ENCODE measurements at places on chromosomes 6 and 20.

DNA sequence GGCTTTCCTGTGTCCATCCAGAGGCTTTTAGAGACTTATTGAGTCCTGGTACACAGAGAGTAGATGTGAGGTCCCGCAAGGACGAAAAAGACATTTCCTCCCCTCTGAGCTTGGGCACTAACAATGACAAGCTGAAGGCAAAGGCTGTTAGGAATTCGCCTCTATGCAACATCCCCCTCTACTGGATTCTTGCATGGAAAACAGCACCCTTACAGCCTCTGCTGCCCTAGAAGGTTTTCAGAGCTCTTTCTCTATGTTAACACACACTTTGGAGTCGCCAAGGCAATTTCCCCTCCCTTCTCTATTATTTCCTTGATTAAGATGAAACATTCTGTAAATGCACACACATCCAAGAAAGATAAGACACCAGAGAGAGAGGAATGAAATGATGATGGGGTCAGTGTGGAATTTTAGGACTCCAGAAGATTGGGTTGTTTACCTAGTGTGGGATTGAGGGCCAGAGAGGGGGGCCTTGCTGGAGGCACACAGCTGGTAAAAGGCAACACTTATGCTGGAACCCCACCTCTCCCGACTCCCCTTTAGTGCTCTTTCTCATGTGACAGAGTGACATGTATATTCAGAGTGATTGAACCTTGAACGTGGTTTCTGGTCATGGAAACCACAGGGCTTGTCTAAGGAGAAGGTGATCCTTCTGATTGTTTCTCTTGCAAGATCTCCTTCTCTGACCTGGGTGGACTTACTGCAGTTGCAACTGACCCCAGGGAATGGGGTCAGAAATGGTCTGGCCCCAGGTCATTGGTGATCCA is 300.7 kb downstream of the CLIC5 start:
- DNase-seq, result peak; percentile 12

- no peak for DNase-seq
Observed at GRCh38 chr6:151537556-151537955, 43.7 kb downstream of the CCDC170 start.

GRCh38 chr6:79913369-79913768 is 34.0 kb downstream of the ELOVL4 start:
- no peak for DNase-seq

DNA sequence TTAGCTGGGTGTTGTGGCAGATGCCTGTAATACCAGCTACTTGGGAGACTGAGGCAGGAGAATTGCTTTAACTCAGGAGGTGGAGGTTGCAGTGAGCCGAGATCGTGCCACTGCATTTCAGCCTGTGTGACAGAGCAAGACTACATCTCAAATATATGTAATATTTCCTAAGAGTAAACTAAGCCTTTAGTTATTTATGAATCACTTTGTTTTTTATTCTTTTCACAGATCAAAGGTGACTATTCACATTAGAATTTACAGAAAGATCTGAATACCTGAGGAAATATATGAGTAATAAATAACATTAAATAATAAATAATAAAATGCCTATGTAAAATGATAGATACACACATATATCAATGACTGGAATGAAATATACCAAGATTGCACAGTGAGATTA is 630.8 kb upstream of the IMPG1 start:
- no peak for DNase-seq

GRCh38 chr6:48080227-48081009 is 30.6 kb downstream of the PTCHD4 start:
- DNase-seq, result no peak

- no peak for DNase-seq
Observed at GRCh38 chr20:59051666-59052185, 9.1 kb upstream of the PRELID3B start.

DNA sequence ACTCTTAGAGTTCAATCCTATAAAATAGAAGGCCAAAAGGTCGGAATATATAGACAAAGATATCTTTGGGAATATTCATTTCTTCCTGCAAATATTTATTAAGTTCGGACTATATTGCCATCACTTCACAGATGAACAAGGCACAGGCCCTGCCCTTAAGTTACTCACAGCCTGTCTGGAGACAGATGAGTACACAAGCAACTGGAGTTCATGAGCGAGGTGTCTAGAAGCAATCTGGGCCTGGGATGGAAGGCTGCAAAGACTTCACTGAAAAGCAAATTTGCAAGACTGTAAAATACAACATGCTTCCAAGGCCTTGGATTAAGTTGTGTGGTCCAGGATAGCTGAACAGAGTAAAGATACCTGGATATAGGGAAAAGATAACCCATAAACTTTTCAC is 56.7 kb upstream of the CEP85L start:
- no peak for DNase-seq

DNA sequence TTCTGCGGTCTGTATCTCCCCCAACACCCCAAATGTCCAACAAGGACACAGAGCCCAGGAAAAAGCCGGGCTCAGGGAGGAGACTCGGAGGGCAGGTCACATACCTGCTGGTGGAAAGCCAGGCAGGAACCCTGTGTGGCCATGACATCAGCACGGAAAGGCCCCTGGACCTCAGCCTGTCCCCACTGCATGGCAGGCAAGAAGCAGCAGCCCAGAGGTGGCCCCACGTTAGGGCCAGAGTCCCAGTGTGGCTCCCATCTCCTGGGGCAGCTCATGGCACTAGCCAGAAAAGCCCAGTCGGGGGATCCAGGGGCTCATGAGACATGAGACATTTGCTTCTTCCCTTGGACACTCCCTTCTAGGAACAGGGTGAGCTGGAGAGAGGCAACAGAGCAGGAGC is 258.7 kb downstream of the DLL1 start:
- DNase-seq, result no peak

GRCh38 chr6:129120856-129121638 is 238.1 kb downstream of the LAMA2 start:
- DNase-seq, result no peak

GRCh38 chr6:169626649-169627048 is 75.2 kb downstream of the WDR27 start:
- DNase-seq, result no peak

- DNase-seq, result no peak
Observed at GRCh38 chr6:6841571-6841970, 253.1 kb downstream of the LY86 start.

DNA sequence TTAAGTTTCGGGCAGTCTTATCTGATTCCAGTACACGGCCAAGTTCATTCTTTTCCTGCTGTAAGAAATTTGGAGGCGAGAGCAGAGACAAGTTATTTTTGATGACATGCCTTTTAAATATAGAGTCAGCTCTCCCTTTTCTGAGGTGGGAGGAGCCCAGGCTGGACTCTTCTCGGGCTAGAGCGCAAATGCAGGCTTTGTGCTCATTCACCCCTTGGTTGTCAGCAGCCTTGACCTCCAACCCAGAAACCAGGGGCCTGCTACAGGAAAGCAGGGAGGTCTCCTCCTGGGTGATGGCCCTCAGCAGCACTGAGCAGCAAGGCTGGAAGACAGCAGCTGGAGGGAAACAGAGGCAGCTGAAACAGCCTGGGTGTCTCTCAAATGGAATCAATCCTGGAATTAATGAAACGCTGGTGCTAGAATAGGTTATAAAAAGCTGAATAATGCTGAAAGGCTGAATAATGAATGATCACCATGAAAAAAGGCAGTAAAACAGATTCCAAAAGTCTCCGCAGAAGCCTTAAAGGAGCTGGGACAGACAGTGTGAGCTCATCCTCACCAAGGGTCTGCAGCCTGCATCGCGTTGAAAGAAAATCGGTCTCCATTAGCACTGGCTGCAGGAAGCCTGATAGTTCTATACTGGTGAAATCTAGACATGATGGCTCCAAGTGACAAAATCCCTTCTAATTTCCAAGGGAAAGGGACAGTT is 28.2 kb upstream of the ECI2 start:
- no peak for DNase-seq

DNA sequence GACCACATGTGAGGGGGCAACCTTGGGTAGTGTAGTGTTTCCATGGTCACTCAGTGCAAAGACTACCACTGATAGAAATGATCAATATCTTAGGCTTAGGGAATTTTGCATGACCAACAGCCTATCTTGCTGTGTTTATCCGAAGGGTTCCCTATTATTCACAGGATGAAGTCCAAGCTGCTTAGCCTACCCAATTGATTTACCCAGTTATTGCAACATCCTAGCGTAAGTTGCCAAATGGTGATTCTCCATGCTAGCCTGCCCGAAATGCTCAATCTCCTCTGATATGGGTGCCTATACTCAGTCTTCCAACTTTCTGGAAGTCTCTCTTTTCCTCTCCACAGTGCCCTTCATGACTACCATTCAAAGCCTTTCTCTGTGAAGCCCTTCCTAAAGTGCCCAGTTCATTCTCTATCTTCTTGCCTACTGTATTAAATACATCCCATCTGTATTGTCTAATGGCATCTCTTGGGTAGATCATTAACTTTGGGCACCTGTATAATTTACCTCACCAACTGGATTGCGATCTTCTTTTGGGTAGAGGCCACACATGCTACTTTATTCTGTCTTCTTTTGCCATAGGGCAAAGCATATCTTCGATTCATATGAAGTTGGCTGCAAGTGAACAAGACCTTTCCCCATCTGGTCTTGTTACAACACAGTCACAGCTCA is 240.5 kb downstream of the CLIC5 start:
- DNase-seq, result no peak

DNA sequence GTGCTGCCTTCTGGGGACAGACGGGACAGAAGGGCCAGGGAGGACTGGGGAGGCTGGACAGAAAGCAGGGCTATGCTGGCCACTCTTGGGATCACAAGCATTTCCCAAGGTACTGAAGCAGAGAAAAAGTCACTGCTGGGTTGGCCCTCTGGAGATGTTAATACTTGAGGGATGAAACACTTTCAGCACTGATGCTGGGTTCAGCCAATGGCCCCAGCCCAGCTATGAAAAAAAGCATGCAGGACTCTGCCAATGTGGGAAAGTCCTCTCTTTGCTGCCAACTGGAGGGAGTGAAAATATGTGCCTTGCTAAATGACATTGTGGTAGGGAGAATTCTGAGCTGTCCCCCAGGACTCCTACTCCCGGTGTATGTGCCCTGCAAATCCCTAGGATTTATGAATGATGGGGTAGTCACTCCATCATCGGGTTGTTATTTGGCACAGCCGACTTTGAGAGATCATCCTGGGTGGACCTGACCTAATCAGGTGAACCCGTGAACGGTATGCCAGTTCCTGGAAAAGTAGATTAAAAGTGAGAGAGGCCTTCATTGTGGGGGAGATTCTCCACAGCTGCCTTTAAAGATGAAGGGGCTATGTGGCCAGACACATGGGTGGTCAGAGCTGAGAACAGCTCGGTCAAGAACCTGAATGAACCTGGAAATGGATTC is 119.9 kb upstream of the TRAF3IP2 start:
- DNase-seq, result no peak

- DNase-seq, result no peak
Observed at GRCh38 chr6:76217606-76218005, 145.1 kb upstream of the IMPG1 start.

DNA sequence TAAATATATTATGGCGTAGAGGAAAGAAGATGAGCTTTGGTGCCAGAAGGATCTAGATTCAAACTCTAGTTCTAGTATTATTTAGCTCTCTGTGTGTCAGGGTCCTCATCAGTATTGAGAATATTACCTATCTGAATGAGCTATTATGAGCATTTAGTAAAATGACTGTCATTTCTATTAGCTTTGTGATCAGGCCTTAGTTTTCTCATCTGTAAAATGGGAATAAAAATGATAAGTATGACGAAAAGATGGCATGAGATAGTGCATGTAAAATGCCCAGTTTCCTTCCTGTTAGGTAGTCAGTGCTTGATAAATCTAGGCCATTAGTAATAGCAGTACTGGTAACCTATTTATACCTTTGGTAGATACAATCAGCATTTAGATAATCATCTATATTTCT is 35.1 kb downstream of the NOX3 start:
- DNase-seq, result no peak

DNA sequence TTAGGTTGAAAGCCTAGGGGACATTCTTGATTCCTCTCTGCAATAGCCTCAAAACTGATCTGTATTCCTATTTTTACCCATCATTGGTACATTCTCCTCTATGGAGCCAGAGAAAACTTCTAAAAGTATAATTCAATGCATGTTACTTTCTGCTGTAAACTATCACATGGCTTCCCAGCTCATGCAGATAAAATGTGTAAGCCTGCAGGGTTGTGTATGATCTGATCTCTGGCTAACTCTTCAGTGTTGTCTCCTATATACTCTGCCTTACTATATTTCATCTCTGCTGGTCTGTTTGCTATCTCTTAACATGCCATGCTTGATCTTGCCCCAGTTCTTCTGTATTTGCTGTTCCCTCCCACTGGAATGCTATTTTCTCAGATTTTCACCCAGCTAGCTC is 323.3 kb upstream of the RSPO3 start:
- DNase-seq, result no peak

- DNase-seq, result no peak
Observed at GRCh38 chr6:113489952-113490746, 367.0 kb upstream of the MARCKS start.

DNA sequence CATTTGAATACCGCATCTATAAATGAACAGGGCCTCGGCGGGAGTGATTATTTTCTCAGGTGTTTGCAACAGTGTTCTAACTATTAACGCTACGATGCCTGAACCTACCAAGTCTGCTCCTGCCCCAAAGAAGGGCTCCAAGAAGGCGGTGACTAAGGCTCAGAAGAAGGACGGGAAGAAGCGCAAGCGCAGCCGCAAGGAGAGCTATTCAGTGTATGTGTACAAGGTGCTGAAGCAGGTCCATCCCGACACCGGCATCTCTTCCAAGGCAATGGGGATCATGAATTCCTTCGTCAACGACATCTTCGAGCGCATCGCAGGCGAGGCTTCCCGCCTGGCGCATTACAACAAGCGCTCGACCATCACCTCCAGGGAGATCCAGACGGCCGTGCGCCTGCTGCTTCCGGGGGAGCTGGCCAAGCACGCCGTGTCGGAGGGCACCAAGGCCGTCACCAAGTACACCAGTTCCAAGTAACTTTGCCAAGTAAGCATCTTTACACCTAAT is 70.9 kb downstream of the HFE start:
- peak; percentile 54 for DNase-seq

DNA sequence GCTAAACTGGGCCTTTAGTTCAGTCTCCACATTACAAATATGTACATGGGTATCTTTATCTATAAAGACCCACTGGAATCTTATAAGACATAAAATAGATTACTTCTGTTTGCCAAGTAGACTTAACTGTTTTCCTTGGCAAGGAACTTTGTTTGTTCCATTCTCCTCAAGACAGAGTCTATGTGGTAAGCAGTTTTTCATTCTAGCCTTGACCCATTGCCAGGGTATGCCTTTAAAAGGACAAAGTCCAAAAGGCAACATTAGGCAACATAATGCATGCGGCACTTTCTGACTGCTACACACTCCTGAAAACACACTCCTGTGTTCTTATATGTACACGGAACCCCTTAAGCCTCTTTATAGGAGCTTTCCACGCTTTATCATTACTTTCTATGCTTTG is 20.4 kb downstream of the VNN1 start:
- no peak for DNase-seq

DNA sequence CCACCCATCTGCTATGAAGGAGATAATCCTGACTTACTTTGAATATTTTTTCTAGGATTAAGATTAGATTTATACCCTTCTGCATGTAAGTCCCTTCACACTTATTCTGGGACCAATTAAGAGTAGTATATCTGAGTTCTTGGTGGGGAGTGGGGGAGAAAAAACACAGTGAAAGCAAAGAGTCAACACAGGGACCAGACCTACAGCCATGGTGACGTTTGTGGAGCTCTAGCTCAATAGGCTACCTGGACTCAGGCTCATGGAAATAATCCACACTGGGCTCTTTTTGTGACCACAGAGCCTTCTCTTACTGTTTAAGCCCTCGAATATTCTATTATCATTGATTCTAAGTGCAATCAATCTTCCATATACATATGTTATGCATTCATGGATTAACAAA is 491.4 kb downstream of the LMBRD1 start:
- no peak for DNase-seq
